Left cardiac atrium (tissue), 4 donors: ENCODE measurements at places on chromosomes 11 and 22. TPM values are rescaled to one million over a fixed set of nuclear protein-coding genes. Genes with fewer than 3 reads are reported as not detected.

Gene UBQLNL
- 0.16 TPM for total RNA-seq

Gene KLHL22
- total RNA-seq, result 18.7 TPM

Gene UQCR10
- 266 TPM for total RNA-seq

Gene MAPK8IP1
- 5.0 TPM for total RNA-seq

Gene TRIM5
- total RNA-seq, result 14.8 TPM

Gene HBG1
- not detected for total RNA-seq

Gene CHRNA10
- total RNA-seq, result 0.27 TPM

DNA sequence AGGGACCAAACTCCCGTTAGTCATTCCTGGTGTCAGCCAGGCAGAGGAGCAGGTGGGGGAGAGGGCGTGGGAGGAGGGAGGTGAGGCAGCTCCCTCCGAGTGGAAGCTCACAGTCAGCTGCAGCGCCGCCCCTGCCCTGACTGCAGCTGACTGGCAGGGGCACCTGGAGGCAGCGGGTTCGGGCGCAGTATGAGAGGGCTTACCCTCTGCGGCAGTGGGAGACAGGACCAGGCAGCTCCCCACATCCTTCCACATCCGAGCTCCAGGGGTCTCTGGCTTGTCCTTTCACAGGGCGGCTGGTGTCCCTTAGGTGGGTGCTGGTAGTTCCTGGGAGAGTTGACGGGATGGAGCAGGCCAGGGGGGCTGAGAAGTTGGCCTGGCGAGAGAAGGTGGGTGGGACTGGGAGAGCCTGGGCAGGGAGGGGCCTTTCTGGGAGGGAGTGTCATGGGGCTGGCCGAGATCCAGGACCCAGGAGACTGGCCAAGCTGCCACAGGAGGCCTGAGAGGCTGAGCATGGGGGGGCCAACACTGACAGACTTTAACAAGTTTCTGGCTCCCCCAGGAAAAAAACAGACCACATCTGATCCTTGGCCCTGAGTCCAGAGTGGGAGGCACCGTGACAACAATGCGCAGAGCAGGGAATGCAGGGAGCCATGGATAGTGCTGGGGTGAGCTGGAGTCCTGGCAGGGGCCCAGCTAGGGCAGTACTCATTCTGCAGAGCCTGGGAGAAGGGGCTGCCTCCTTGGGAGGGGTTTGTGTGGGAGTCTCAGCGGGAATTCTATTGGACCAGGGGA is 4.9 kb downstream of the ADORA2A start:
- peak; percentile 85 for DNase-seq

DNA sequence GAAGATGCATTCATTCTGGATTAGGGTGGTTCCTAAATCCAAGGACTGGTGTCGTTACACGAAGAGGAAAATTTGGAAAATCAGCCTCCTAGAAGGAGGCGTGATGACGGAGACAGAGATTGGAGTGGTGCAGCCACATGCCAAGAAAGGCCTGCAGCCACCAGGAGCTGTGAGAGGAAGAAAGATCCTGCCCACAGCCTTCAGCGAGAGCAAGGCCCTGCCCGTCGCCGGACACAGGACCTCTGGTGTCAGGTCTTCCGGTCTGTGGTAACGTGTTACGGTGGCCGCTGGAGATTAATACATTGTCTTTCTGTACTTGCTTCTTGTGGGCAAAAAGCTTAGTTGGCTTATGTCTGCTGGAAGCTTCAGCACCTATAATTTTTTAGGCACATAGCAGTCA is 1045.8 kb downstream of the BRD1 start:
- no peak for DNase-seq

- no peak for DNase-seq
Observed at GRCh38 chr22:24059121-24059520, 48.0 kb downstream of the CABIN1 start.

DNA sequence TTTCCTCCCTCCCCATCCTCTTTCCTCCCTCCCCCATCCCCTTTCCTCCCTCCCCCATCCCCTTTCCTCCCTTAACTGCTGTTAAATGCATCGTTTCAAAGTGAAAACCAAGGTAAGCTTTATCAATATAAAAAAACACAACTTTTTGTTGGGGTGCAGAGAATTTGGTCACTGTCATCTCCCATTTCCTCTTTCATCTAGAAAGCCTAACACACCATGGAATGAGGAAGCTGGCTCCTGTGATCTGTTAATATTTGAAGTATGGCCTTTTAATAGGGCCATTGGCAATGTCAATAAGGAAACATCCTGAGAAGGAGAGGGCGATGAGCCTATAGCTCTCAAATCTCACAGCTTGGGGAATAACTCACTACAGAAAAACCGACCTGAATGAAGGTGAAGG is 7.0 kb downstream of the EXPH5 start:
- no peak for DNase-seq

- DNase-seq, result peak; percentile 38
Observed at GRCh38 chr22:49670456-49671330, 157.0 kb downstream of the BRD1 start.
